CD4-positive, alpha-beta T cell (primary cell): ENCODE measurements at places on chromosomes 12 and 14.

GRCh38 chr12:102427543-102427941, 52.8 kb downstream of the IGF1 start:
- DNase-seq = no peak

- no peak for DNase-seq
Measured at GRCh38 chr12:1502831-1503230, 91.5 kb downstream of the FBXL14 start.

GRCh38 chr12:125314051-125314755, 249.0 kb downstream of the AACS start:
- no peak for DNase-seq

GRCh38 chr12:45918818-45919217, 71.6 kb downstream of the SCAF11 start:
- no peak for DNase-seq

DNA sequence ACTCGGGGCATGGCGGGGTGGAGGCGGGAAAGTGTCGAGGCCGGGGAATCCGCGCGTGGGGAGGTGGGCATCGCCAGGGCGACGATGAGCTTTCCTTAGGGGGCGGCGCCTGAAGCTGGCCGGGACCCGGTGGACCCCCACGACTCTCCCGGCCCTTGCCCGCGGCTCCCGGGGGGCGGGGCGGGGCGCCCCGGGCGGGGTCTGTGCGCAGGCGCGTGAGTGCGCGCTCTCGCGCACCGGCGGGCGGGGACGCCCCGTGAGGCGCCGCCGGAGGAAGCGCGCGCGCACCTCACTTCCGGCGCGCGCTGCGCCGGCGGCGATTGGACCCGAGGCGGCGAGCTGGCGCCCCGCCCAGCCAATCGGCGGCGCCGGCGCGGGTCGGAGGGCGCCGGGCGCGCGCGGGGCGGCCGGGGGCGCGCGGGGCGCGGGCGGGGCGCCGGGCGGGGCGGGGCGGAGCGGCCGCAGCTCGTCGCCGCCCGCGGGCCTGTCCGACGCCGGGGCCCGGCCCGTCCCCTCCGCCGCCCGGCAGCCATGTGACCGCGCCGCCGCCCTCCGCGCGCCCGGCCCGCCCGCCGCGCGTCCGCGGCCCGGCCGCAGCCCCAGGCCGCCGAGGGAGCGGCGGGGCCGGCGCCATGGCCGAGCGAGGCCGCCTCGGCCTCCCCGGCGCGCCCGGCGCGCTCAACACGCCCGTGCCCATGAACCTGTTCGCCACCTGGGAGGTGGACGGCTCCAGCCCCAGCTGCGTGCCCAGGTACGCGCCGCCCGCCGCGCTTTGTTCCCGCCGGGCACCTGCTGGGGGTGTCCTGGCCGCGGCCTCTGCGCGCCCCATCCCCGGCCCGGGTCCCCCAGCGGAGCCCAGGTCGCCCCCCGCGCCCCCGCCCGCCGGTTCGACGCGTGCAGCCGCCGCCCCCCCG, at the start of gene PACS2:
Gene PACS2 (plus strand): TSS at position 462 of the 914 bp plus-strand sequence. CDS start 171 bp downstream, at position 633.
- peak; percentile 81 for DNase-seq

GRCh38 chr14:61145903-61146481, 135.1 kb downstream of the TMEM30B start:
- no peak for DNase-seq

GRCh38 chr14:104687601-104688504, 1.6 kb upstream of the INF2 start:
- no peak for DNase-seq

- no peak for DNase-seq
Measured at GRCh38 chr14:45038865-45039264, 45.1 kb upstream of the PRPF39 start.

- peak; percentile 59 for DNase-seq
Measured at GRCh38 chr12:116559162-116559935, at the start of gene MAP1LC3B2. TSS of gene MAP1LC3B2 (plus strand) at chr12:116559381. CDS start at chr12:116575943, 16,562 bp downstream.

GRCh38 chr14:76484355-76484754, 108.4 kb downstream of the ESRRB start:
- DNase-seq = no peak

GRCh38 chr12:22978962-22979361, 354.0 kb downstream of the ETNK1 start:
- DNase-seq = no peak

DNA sequence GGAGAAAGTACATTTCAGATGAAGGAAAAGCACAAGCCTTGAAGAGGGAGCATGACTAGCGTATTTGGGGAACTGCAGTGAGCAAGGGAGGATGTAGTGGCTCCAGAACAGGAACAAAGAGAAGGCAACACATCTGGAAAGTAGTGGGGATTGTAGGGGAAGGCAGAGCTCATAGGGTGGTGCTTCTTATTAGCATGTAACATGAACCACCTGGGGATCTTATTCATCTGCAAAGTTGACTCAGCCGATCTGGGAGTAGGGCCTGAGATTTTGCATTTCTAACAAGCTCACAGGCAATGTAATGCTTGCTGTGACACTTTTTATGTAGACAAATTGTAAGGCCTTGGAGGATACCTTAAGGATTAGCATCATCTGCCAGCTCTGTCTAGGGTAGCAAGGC, 447.3 kb downstream of the NELL2 start:
- no peak for DNase-seq

DNA sequence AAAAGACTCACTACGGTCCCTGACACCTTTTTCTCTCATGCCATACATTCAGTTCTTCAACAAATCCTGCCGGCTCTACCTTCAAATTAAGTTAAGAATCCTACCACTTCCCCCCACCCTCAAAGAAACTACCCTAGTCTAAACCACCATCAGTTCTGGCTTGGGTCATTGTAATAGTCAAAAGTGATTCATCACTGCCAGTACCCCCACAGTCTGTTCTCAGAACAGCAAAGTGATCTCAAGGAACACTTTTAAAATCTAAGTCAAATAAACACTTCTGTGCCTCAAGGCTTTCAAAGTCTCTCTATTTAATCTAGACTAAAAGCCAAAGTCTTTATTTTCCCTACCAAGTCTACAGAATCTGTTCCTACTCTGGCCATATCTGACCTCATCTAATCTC, 12.0 kb upstream of the FAM234B start:
- DNase-seq = no peak

GRCh38 chr14:63296060-63296563, 22.6 kb downstream of the GPHB5 start:
- no peak for DNase-seq

GRCh38 chr12:82203086-82203485, 155.1 kb downstream of the CCDC59 start:
- no peak for DNase-seq

DNA sequence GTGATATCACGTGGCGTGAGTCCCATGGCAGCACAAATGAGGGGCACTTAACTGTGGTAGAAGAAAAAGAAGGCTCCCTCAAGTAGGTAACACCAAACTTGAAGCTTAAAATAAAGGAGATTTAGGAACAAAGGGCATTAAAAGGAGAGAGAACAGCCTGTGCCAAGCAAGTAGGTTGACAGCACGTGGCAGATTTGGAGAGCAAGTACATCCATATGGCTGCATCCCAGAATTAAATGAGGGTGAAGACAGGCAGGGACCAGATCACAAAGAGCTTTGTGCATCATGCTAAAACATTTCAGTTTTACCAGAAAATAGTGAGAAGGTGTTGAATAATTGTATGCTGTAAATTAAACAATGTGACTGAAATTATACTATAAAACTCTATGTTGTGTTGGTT, 32.8 kb downstream of the KCNMB4 start:
- no peak for DNase-seq

DNA sequence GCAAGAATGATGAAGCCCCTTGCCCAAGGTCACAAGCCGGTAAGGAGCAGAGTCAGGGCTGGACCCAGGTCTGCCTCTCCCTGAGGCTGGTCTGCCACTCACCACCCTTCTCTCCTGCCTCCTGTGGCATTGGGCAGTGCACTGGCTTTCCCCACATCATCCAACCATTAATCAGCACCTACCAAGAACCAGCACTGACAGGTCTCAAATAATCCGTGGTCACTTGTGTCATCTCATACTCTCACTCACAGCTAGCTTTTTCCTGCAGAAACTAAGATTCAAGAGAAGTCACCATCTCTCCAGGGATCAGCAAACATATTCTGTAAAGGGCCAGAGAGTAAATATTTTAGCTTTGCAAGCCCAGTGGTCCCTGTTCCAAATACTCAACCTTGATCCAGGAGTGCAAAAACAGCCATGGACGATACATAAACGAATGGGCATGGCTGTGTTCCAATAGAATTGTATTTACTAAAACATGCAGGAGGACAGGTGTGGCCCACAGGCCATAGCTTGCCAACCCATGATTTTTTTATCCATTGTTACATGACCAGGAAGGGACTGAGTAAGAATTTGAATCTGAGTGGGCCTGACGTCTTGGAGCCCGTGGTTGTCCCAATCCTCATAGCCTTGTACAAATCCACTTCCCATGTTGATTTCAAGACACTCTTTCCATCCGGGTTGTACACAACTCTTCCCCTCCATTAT, 374.2 kb downstream of the BCL11B start:
- no peak for DNase-seq

- DNase-seq = no peak
Measured at GRCh38 chr12:27616356-27617142, 79.7 kb upstream of the REP15 start.

- DNase-seq = no peak
Measured at GRCh38 chr12:26736563-26737486, 96.2 kb downstream of the ITPR2 start.

GRCh38 chr14:52363041-52363704, 49.1 kb downstream of the PTGER2 start:
- DNase-seq = no peak

DNA sequence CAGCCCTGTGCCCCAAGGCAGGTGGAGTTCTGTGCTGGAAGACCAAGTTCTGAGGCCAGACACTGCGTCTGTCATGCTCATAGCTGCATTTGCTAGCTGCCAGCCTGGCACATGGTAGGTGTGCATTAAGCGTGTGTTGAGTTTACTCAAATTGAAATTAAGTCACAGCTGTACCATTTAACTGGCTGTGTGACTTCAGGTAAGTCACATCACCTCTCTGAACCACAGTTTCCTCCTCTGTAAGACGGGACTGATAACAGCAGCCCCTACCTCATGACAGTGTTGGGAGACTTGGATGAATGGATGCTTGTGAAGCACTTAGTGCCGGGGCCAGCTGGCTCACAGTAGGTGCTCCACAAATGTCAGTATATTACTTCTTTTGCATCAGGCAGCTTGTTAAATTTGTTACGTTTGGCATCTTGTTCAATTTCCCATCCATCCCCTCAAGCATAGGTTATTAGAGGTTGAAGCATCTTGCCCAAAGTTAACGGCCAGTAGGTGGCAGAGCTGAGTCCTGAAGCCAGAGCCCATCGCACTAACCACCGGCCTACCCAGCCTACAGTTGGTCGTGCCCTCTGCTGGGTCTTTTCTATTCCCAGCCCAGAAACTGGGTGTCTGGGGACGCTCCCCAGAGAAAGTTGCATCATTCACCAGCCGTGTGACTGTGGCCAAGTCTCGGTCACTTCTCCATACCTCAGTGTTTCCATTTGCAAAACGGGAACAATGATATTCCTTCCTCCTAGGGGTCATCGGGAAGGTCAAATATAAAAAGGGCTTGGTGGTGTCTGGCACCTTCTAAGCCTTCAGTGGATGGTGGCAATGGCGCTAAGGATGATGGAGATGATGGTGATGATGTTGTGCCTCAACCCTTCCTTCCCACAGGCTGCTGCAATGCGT, 4.5 kb downstream of the DAO start:
- peak; percentile 81 for DNase-seq

DNA sequence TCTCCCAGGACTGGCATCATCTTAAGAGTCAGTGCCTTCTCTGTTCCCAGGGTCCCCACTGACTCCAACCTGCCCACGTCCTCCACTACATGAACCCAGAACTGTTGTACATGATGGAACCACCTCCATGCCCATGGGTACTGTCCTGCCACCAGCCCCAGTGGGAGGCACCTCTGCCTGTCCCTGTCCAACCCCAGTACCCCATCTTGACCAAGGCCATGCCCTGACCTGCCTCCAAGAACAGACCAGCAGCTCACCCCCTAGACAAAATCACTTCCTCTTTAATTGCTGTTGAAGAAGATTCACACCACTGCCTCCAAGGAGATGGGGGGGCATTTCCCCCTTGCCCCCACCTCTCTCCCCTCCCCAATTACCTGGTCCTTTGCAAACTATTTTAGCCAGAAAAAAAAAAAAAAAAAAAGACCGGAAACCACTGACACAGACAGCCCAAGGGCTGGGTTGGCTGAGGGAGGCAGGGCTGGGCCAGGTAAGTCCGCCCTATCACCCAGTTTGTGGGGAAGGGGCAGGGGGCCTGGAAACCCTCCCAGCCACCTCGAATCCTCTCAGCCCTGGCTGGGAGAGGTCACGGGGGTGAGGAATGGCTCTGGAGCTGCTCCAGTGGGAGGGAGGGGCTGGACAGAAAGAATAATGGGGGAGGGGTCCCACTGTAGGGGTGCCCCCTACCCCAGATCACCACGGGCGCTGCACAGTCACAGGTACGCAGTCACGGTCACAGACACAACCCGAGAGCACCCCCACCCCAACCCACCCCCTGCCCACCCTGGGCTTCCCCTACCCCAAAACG, 13.4 kb downstream of the AGAP2 start:
- DNase-seq = no peak

DNA sequence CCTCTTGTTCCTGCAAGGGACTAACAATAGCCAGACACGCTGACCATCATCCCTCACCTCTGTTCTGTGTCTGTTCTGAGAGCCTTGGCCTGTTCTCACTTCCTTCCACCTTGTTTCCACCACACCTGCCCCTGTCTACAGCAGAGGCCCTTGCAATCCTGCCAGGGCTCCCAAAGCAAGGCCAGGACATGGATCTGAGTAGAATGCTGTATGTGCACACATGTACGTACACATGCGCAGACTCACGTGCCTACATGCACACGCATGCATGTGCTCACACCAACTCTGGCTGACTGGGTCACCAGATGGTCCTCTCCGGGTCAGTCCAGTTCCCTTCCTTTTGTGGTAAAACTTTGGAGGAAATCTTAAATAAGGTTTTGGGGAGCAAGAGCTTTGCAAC, 133.0 kb upstream of the C14orf180 start:
- no peak for DNase-seq

GRCh38 chr12:131106349-131106941, 152.7 kb downstream of the ADGRD1 start:
- DNase-seq = no peak

DNA sequence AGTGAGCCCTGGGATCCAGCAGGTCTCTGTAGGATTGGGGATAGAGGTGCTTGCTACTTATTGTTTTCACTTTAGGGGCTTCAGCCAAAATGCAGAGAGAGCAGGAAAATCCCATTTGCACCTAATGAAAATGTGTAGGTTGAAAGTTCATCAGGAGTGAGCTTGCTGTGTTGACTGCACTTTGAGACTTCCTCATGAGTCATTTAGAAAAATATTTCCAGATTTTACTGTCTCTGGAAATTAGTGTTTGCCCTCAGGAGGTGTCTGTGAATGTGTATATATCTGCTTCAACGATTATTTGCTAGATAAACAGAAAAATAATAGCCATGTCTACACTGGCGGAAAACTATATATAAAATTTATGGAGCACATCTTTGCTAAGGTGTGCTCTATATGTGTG, 159.3 kb downstream of the CAND1 start:
- DNase-seq = no peak

- DNase-seq = no peak
Measured at GRCh38 chr12:54390176-54390667, 5.7 kb upstream of the ZNF385A start.

DNA sequence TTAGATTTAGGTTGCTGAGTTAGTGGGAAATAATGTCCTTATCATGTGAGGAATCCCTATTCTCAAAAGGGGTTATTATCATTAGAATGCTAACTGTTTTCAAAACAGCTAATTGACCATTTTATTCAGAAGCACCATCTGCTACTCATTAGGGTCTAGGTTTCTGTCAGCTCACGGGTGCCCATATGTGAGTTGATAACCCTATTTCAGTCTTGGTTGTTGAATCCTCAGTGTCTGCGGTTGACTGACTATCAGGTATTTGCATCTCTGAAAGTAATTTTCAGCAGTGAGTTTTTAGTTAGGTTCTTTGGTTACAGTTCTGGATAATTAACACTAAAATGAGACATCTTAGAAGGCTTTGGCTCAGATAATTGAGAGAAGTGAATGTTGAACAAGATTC, 1404.0 kb downstream of the AACS start:
- no peak for DNase-seq
